ENCODE measurements at places on chromosomes 3 and 15. TPM values are rescaled to one million over a fixed set of nuclear protein-coding genes. Genes with fewer than 3 reads are reported as not detected.

The OCA2 gene
- total RNA-seq = not detected

The SLC27A2 gene
- total RNA-seq = not detected

The HIGD2B gene
- total RNA-seq = not detected

The TLR9 gene
- total RNA-seq = not detected

The SYNM gene
- 3.4 TPM for total RNA-seq

DNA sequence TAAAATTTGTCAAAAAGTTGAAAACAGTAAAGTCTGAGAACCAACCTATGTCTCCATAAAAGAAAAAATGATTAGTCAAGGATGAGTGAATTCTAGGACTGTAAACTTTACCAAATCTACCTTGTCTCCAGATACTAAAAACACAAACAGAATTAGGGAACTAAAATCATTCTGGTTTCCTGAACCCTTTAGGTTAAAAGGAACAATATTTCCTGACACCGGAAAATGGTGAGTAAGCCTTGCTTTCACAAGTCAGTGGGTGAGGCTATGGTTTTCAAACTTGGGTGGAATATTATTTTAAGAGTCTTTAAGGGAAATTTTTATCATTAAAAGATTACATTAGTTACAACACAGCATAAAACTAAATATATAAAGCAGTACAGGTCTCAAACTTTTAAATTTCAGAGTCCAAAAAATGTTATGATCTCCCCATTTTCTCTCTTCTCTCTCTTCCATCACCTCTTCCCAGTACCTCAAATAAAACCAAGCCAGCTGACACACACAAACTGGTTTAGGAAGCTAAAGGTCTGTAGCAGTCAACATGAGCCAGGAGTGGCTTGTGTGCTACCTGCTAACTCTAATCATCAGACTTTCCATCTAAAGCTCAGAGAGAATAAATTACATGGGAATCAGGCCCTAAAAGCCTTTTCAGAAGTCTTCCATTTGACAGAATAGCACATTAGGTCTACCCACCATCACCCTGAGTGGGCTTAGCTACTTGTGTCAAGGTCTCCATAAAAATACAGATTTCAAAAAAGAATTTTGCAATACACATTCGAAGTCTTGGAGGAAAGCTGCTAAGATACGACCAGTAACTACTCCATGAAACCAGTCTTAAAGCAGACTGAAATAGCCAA is 2.2 kb downstream of the SLC12A6 start:
- peak; percentile 42 for DNase-seq

- DNase-seq = peak; percentile 96
Observed at GRCh38 chr15:87752250-87752951, 504.1 kb downstream of the NTRK3 start.

GRCh38 chr15:83475551-83475950 is 28.4 kb downstream of the SH3GL3 start:
- peak; percentile 6 for DNase-seq

- peak; percentile 62 for DNase-seq
Observed at GRCh38 chr3:198028718-198029117, 68.7 kb downstream of the LMLN start.

DNA sequence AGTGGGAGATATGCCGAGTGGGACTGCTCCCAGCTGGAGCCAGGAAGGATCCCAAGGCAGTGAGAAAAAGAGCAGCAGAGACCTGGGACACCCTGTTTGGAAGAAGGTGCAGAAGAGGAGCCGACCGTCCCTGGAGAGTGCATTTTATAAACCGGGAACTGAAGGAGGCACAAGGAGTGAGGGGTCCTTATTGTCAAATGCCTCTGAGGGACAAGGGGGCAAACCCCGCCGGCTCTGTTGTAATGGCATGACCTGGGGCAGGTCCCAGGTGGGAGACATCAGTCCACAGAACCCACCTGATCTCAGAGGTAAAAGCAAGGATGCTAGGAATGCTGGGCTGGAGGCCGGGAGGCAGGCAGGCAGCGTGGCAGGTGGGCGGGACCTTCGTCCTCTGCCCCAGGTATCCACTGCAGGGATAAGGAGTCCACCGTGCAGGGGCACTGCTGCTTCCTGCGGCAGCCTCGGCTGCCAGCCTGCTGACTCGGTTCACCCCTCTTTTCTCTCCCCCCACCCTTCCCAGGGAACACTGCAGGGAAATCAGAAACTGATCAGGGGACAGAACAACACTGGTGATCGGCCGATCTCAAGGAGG is 26.9 kb downstream of the ADAMTS17 start:
- no peak for DNase-seq

- DNase-seq = no peak
Observed at GRCh38 chr3:181253796-181254195, 264.3 kb upstream of the DNAJC19 start.

GRCh38 chr3:99920481-99921376 is 103.1 kb downstream of the CMSS1 start:
- DNase-seq = peak; percentile 73
